ENCODE measurements at places on chromosomes 4 and X.

- no peak for DNase-seq
These were observed 11.0 kb upstream of the VCX3B start for GRCh38 chrX:8453611-8454010.

GRCh38 chr4:112927544-112927943 lies 121.9 kb upstream of the ANK2 start:
- no peak for DNase-seq

DNA sequence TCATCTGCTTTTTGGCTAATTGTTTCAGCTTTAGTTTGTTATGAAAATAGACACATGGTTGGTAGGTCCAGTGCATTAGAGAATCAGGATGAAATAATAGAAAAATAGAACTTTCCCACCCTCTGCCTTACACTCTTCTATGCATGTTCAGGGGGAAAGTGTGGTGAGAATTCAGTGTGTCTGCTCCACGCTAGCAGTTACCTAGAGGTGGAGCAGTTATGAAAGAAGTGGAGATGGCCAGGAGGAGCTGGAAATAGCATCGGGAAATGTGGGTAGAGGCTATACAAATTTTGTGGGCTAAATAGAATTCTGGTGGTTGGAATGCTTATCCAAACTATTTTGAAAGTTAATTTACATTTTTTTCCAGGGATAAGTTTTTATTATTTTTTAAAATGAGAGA lies 91.4 kb upstream of the MAD2L1 start:
- DNase-seq = no peak

- DNase-seq = no peak
These were observed 881.0 kb downstream of the PCDH18 start for GRCh38 chr4:136651278-136651667.

DNA sequence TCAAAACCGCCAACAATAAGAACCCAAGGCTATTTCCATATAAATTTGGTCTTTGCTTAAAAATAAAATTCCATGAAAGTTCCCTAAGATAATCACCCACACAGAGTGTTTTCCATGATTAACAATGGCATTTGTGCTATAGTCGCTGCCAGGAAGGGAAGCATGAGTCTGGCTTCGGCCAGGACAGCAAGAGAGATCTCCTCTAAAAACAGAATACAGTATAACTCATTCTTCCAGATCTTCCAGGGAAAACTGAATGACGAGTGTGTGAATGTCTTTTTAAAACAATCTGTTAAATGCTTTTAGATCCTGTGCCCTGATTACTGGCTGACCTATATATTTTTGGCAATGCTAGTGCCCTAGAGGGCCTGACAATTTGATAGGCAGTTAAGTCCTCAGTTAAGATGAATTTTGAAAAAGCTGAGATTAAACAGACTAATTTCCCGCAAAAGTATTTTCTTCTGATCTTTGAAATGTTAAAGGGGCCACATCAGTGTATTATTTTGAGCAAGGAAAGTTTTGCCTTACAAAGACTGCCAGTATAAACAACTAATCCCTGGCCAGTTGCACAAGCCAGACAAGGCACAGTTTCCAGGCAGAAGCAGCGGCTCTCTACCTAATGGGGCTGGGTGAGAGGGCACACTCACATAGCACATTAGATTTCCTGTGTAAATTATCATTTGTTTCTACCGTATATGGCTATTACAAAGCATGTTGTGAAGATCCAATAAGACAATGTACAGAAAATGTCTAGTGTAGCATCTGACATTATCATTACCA lies 127.3 kb downstream of the DCHS2 start:
- DNase-seq = no peak

DNA sequence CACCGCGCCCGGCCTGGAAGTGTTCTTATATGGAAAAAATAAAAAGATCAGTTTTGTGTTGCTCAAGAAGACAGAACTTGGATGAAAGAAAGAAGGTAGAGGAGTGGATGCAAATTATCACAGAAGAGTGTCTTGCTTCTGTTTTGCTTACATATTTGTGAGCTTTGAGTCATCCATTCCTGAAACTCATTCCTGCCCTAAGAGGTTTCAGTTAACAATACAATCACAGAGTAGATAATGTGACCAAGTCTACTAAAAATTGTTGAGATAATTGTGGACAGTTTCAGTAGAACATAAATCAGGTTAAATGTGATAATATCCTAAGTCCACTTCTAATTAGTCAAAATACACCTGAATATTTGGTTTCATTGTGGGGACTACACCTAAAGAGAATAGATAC lies 26.4 kb upstream of the LRCH2 start:
- no peak for DNase-seq

DNA sequence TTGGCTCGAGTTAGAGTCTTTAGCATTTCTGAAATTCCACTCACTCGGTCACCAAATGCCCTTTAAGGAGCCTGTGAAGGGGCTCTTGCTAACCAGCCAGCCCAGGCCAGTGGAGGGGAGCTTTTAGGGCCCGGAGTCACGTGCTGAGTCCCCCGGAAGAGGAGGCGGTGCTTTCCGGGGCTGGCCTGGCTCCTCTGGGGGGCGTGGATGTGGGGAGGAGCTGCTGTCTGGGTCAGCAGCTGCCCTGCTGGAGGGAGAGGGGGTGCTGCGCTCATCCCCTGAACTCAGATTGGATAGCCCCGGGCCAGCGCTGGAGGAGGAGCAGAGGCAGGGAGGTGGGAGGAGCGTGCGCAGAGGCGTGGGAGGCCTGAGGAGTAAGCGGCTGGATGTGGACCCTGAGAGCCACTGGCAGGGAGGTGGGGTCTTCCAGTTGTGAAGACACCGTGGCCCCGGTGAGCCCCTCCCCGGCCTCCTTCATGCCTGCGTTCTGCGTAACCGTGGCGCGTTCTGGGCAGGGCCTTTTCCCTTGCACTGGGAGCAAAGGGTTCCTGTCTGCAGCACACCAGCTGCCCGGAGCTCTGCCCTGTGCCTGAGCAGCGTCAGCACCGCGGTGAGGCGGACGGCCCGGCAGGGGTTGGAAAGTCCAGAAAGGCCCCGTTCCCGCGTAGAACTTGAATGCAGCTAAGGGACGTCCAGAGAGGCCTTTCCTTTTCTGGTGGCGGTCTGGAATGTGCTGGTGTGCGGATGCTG lies 19.7 kb downstream of the MAEA start:
- DNase-seq = peak; percentile 16

DNA sequence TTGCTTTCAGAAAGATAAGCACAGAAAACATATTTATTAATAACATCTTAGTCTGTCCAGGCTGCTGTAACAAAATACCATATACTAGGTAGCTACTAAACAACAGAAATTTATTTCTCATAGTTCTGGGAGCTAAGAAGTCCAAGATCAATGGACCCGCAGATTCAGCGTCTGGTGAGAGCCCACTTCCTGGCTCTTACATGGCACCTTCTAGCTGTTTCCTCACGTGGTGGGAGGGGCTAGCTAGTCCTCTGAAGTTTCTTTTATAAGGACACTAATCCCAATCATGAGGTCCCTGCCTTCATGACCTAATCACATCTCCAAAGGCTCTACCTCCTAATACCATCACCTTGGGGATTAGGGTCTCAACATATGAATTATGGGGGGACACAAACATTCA lies 57.2 kb upstream of the AFF2 start:
- no peak for DNase-seq

GRCh38 chr4:119854364-119854763 lies 212.3 kb downstream of the MAD2L1 start:
- no peak for DNase-seq

GRCh38 chr4:124980276-124980752 lies 267.8 kb upstream of the ANKRD50 start:
- no peak for DNase-seq

DNA sequence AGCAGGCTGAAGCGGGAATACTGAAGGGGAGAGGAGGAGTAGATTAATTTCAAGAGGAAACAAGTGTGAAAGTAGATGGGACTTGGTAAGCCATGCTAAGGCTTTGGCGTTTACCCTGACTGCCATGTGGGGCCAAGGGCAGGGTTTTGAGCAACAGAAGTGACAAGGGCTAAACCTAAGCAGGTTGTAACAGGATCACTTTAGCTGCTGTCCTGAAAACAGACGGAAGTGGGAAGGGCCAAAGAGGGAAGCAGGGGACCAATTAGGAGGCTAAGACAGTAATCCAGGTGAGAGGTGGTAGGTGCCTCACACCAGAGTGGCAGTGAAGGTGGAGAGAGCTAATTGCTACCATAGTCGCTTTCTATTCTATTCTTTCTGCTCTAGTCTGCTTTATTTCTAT lies 166.5 kb downstream of the PJA1 start:
- DNase-seq = no peak

DNA sequence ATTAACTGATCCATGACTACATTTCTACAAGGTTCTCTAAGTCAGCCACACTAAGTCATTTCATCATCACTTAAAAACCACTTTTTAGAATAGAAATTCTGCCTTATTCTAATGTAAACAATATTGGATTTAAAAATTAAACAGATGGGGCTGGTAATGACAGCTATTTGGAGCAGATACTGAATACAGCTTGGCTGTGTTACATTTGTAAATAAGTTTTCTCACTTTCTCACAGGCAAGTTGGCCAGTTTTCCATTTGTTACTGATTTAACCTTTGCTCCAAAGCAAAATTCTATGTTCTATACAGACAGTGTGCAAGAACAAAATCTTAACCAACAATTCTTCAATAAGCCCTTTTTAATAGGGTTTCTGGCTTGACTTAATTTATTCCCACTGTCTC lies 370.7 kb downstream of the GRIA2 start:
- no peak for DNase-seq

GRCh38 chrX:151999813-152000212 lies 25.3 kb upstream of the GABRE start:
- DNase-seq = no peak

DNA sequence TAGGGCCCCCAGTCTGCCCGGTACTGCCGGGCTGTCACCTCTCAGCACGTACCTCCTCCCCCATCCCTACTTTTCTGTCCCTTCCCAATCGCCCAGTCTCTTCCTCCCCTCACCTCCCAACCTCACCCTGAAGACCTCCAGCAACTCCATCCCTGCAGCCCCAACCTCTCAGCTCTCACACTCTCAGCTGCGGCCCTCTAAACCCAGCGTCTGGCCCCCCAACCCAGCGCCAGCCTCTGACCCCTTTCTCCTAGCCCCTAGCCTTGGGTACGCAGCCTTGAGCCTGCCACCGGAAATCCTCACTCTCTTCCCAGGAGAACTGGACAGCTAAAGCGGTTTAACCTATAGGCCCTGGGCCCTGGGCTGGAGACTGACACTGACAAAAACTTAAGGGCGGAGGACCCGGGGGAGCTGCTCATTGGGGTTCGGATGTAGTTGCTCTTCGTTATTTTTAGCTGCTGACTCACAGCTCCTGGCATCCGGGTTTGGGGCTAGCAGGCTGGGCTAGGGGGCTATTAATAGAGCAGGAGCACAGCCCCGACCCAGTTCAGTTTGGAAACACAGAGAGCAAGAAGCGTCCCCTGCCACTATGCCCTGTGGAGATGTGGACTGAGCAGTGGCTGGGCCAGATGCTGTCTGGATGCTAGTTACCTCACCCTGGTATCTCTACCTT lies 9.6 kb upstream of the DLG3 start:
- no peak for DNase-seq

DNA sequence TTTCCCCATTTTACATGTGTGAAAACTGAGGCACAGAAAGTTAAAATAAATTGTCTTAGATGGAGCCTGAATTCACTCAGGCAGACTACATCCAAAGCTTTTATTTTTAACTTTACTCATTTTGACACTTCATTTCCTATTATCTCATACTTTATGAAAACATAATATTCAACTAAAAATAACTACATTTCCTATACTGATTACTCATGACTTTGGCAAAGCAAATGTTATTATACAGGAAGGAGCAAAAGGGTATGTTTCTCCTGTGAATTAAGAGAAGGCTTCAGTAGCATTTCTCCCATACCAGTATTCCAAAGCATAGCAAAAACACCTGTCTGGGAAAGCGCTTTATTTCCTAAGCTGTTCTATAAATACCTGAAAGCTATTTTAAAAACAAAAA lies 178.6 kb downstream of the ADAMTS3 start:
- DNase-seq = no peak

DNA sequence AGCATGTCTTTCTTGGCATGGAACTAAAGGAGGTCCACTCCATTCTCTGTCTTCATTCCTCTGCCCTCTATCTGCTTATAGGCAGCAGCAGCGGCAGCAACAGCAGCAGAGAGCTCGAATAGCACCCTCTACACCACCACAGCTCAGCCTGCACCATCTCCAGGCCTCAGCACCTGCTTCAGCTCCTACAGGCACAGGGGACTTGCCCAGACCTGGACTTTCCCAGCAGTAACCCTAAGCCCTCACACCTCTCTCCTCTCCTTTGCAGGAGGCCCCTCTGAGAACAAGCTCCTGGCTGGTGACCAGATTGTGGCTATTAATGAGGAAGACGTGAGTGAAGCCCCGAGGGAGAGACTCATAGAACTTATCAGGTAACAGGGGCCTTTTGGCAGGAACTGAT lies 80.7 kb downstream of the FRMPD3 start:
- DNase-seq = no peak

- no peak for DNase-seq
These were observed 138.0 kb upstream of the FAM9B start for GRCh38 chrX:9171841-9172463.

GRCh38 chr4:48268956-48269860 lies at the start of gene TEC:
Gene TEC, minus strand, starts transcription at chr4:48269838. Its CDS starts 41,224 bp downstream, at chr4:48228614.
- no peak for DNase-seq

GRCh38 chr4:150348079-150348478 lies 233.9 kb upstream of the MAB21L2 start:
- no peak for DNase-seq

- DNase-seq = no peak
These were observed 44.2 kb upstream of the RASSF6 start for GRCh38 chr4:73664470-73664869.

DNA sequence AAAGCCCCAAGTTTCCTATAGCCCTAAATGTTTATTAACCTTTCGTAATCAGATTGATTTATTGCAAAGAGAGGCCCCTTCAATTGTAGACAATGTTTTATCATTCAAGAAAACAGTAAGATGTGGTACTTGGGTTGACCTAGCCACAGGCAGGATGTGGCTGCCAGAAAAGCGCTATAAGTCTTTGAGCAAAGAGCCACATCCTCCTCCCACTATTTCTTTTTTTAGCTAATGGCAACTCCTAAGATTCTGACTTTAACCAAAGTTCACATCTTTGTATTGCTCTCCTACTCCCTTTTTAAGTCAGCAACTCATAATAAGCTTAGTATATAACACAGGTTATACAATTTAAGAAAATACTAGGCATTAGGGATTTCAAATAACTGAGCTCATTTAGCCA lies 70.7 kb upstream of the PPP3CA start:
- no peak for DNase-seq

GRCh38 chr4:158958489-158959270 lies 144.2 kb upstream of the RAPGEF2 start:
- no peak for DNase-seq

GRCh38 chrX:29870608-29871007 lies 344.8 kb upstream of the MAGEB2 start:
- DNase-seq = no peak

DNA sequence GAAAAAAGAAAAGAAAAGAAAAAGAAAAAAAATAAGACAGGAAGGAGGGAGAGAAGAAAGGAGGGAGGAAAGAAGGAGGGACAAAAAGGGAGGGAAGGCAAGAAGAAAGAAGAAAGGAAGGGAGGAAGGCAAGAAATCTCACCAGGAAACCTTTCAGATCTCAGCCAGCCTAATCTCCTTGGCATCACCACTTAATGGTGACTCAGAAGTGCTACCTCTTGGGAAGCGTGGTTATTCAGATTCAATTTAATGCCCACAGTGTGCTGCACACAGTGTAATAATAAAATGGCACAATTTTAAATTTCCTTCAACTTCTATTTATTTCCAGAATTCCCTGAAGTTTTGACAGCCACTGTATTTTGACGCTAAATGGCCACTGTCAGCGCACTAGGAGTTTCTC lies 50.3 kb downstream of the DKK2 start:
- no peak for DNase-seq

- DNase-seq = no peak
These were observed 20.4 kb downstream of the CASP6 start for GRCh38 chr4:109682875-109683274.
